ENCODE measurements at places on chromosomes 6 and 20.
A peak's percentile ranks its signal among the peaks of the same experiment; 100 is the strongest.

DNA sequence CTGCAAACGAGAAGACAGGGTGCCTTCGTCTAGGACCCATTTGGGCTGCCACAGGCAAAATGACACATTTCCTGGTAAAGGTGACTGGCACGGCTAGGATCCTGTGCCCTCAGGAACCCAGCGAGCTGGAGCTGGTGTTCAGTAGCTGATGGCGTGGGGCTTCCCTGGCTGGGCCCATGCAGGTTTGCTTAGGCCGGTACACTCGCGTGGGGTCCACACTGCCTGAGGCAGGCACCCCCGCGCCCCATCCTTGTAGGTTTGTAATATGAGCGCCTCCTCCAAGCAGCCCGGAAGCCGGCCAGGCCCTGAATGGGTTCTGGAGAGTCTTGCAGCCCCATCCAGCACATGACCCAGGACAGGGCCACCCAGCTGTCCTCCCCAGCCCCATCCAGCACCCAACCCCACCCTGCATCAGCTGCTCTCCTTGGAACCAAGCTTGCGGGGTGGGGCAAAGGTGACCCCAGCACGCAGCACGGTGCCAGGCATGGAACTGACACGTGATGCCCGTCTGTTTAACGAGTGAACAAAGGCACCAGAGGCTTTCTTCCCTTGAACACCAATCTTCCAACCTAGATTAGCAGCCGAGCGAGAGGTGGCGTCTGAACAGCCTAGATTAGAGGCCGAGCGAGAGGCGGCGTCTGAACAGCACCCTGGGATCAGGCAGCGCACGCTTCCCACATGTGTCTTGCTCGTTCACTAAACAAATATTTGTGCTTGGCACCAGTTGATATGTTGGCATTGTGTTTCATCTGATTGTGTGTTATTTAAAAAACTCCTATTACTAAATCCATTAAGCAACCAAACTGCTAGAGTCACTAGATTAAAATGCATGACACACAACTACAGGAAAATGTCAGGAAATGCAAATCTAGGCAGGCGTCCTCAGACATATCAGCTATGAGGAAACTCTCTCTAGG, 112.1 kb downstream of the DLL1 start:
- no peak overlapping the region for H3K4me3 ChIP-seq
- H3K36me3 ChIP-seq = no peaks in the 10 kb centered on the region
- no peak for DNase-seq
- no peak overlapping the region for H3K27ac ChIP-seq
- no peaks in the 10 kb centered on the region for H3K4me1 ChIP-seq
- H3K27me3 ChIP-seq = no peaks in the 10 kb centered on the region

GRCh38 chr6:157323966-157324300, 614 bp upstream of the TMEM242 start:
- peak overlapping the region; percentile 91 for H3K27ac ChIP-seq
- H3K4me3 ChIP-seq = peak overlapping the region; percentile 98
- peaks cover 9% of the 10 kb centered on the region for H3K36me3 ChIP-seq
- peaks cover 31% of the 10 kb centered on the region for H3K4me1 ChIP-seq

GRCh38 chr6:80540700-80541099, 434.2 kb downstream of the BCKDHB start:
- DNase-seq = no peak
- H3K4me1 ChIP-seq = peaks cover 3% of the 10 kb centered on the region
- no peak overlapping the region for H3K4me3 ChIP-seq

- H3K36me3 ChIP-seq = no peaks in the 10 kb centered on the region
- no peaks in the 10 kb centered on the region for H3K27me3 ChIP-seq
- H3K4me3 ChIP-seq = no peak overlapping the region
- H3K27ac ChIP-seq = no peak overlapping the region
Observed at GRCh38 chr6:92634561-92634960, 784.8 kb downstream of the EPHA7 start.

GRCh38 chr6:80667006-80667405, 560.5 kb downstream of the BCKDHB start:
- no peak for DNase-seq
- H3K4me1 ChIP-seq = no peaks in the 10 kb centered on the region
- H3K36me3 ChIP-seq = no peaks in the 10 kb centered on the region
- H3K27ac ChIP-seq = no peak overlapping the region
- H3K4me3 ChIP-seq = no peak overlapping the region
- no peaks in the 10 kb centered on the region for H3K27me3 ChIP-seq

DNA sequence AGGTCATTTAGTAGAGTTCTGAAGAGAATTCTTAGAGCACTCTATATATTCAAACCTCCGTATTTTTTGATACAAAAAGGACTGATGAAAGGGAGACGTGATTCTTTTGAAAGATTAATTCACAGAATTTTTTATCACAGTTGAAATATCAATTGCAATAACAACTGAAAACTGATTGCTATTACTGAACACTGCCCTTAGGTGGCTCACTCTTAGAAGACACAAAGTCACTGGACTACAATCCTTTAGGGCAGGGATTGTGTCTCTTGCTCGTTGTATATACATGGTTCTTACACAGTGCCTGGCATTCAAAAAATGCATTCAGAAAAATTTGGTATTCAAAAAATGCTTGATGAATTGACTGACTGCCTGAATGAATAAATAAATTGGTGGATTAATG, 17.1 kb upstream of the CALHM6 start:
- H3K27me3 ChIP-seq = peaks cover 25% of the 10 kb centered on the region
- no peaks in the 10 kb centered on the region for H3K36me3 ChIP-seq
- peak overlapping the region; percentile 26 for H3K27ac ChIP-seq
- DNase-seq = peak; percentile 28
- peaks cover 22% of the 10 kb centered on the region for H3K4me1 ChIP-seq

DNA sequence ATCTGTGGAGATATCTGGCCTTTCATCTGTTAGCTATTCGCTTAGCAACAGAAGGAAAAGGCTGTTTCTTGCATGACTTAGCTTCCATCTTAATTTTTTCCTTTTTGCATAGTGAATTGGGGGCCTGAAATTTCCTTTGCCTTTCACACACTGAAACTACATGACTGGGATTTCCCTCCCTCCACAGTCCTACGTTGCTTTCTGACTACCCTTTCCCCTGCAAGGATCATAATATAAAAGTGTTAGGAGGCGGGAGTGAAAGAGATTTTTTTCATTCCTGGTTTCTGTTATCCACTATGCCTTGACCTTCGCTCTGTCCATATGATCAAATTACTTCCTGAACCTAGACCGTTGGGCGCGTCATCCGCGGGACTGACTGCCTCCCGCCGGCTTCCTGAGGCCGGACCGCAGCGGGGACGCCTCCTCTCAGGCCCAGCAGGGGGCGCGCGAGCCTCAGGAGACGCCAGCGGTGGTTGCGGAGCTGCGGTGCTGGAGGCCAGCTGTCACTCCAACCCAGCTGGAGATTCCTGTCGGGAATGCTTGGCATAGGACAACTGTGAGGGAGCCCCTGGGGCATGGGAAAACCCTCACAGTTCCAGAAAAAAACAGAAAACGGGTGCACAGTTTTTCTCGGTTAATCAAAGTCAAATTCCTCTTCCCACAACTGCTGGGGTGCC, 55.6 kb downstream of the MEP1A start:
- H3K36me3 ChIP-seq = no peaks in the 10 kb centered on the region
- H3K4me1 ChIP-seq = peaks cover 7% of the 10 kb centered on the region
- no peak overlapping the region for H3K27ac ChIP-seq
- DNase-seq = peak; percentile 60

- H3K27me3 ChIP-seq = no peaks in the 10 kb centered on the region
- no peak overlapping the region for H3K4me3 ChIP-seq
- no peak overlapping the region for H3K27ac ChIP-seq
- no peaks in the 10 kb centered on the region for H3K4me1 ChIP-seq
Observed at GRCh38 chr20:6806275-6806674, 38.8 kb downstream of the BMP2 start.

DNA sequence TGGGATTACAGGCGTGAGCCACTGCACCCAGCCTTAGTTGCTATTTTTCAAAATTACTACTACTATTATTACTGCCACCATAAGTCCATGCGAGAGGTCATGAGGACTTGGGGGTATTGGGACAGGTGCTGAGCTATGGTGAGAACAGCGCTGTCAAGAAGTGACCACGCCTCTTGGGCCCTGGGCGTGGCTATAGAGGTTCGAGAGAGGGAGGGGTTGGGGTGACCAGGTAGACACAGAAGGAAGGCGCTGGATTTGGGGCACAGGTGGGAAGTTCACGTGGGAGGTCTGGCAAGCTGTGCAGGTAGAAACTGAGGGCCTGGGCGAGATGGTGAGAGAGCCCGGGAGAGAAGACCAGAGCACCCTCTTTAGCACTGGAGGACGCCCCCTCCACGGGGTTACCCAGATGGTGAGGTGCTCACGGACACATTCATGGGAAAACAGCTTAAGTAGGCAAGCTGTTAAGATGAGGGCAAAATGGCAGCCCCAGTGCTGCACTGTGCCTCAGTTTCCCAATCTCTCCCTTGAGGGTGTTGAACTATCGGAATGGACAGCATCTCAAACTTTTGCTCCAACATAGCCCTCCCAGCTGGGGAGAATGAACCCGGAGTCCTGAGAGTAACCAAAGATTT, 61.0 kb downstream of the RAB44 start:
- no peak for DNase-seq
- H3K27ac ChIP-seq = no peak overlapping the region
- no peak overlapping the region for H3K4me3 ChIP-seq
- peaks cover 47% of the 10 kb centered on the region for H3K4me1 ChIP-seq
- no peaks in the 10 kb centered on the region for H3K27me3 ChIP-seq

- H3K27ac ChIP-seq = no peak overlapping the region
- H3K27me3 ChIP-seq = peaks cover 10% of the 10 kb centered on the region
- no peaks in the 10 kb centered on the region for H3K36me3 ChIP-seq
- no peak overlapping the region for H3K4me3 ChIP-seq
Observed at GRCh38 chr20:25586877-25587276, 1.5 kb upstream of the NINL start.

GRCh38 chr6:28543651-28544610, 18.2 kb downstream of the GPX5 start:
- DNase-seq = no peak
- H3K4me3 ChIP-seq = peak overlapping the region; percentile 75
- peaks cover 26% of the 10 kb centered on the region for H3K4me1 ChIP-seq
- no peaks in the 10 kb centered on the region for H3K36me3 ChIP-seq
- peaks cover 65% of the 10 kb centered on the region for H3K27me3 ChIP-seq

GRCh38 chr20:57717797-57718196, 8.0 kb upstream of the PMEPA1 start:
- peaks cover 10% of the 10 kb centered on the region for H3K27me3 ChIP-seq
- no peak overlapping the region for H3K4me3 ChIP-seq
- H3K36me3 ChIP-seq = no peaks in the 10 kb centered on the region
- no peak overlapping the region for H3K27ac ChIP-seq
- peaks cover 8% of the 10 kb centered on the region for H3K4me1 ChIP-seq

DNA sequence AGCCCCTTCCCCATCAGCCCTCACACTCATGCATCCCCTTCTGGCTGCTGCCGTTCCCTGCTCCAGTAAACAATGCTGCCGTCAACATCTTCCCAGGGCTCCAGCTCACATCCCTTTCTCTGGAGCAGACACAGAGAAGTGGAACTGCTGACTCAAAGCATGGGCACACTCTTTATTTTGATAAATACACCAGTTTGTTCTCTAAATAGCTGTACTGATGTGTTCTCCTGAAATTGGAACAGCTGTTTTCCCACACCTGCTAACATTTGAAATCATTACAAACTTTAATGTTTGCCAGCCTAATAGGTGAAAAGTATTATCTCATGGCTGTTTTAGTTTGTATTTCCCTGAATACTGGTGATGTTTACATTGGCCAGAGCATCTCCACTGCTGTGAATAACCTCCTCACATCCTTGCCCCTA, 102.1 kb upstream of the NXT1 start:
- no peak overlapping the region for H3K27ac ChIP-seq
- no peaks in the 10 kb centered on the region for H3K36me3 ChIP-seq
- no peak overlapping the region for H3K4me3 ChIP-seq
- no peaks in the 10 kb centered on the region for H3K27me3 ChIP-seq
- no peak for DNase-seq
- no peaks in the 10 kb centered on the region for H3K4me1 ChIP-seq

GRCh38 chr6:134626086-134626485, 308.2 kb upstream of the SGK1 start:
- H3K4me3 ChIP-seq = no peak overlapping the region
- H3K4me1 ChIP-seq = no peaks in the 10 kb centered on the region
- H3K27ac ChIP-seq = no peak overlapping the region
- no peaks in the 10 kb centered on the region for H3K36me3 ChIP-seq
- H3K27me3 ChIP-seq = peaks cover 12% of the 10 kb centered on the region
- DNase-seq = no peak

GRCh38 chr6:71181565-71181964, 107.0 kb upstream of the OGFRL1 start:
- no peaks in the 10 kb centered on the region for H3K4me1 ChIP-seq
- no peak for DNase-seq
- no peak overlapping the region for H3K4me3 ChIP-seq
- H3K27ac ChIP-seq = no peak overlapping the region
- H3K27me3 ChIP-seq = peaks cover 24% of the 10 kb centered on the region
- H3K36me3 ChIP-seq = no peaks in the 10 kb centered on the region

DNA sequence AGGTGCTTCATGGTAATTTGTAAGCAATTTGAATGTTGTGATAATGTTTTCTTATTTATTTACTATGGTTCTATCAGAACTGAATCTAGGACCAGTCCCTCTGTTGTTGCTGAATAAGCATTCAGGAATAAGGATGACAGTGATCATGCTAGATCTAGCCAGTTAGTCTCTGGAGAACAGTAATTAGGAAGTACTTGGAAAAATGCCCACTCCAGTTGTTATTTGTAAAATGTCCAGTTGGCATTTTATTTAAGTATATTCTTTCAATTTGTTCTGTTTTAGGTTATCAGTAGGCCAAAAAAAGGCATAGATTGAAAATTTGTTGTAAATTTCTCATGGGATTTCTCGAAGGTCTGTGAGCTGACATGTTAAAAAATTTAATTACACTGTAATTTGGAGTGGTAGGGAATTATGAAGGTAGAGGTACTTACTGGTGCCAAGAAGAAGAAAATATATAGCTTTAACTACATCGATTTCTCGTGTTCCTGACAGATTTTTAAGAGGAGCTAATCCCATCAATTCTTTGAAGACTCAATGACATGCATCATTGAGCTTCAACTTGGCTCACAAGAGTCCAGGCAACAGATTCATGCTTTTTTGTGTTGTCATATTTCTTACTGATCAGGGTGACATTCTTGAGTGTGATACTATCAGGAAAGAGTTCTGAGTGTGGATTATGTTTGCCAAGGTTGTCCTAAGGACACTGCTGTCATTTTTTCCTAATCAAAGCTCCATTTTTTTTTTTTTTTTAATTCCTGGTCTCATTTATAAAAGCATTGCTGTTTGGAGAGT, 177.3 kb downstream of the CARMIL1 start:
- DNase-seq = no peak
- no peaks in the 10 kb centered on the region for H3K27me3 ChIP-seq
- H3K27ac ChIP-seq = no peak overlapping the region
- H3K36me3 ChIP-seq = no peaks in the 10 kb centered on the region

Data from activated CD4-positive, alpha-beta T cell treated with anti-CD3 and anti-CD28 coated beads, Interleukin-2, amount 10 ng/mL, durations not matched to agents 7 days and 5 days (primary cell).